ENCODE measurements at places on chromosomes 4 and X. TPM values are rescaled to one million over a fixed set of nuclear protein-coding genes. Genes with fewer than 3 reads are reported as not detected.

GRCh38 chrX:136354201-136354600 lies 53.4 kb downstream of the ADGRG4 start:
- no peak for DNase-seq

GRCh38 chr4:32454482-32454881 lies 1734.3 kb downstream of the PCDH7 start:
- no peak for DNase-seq

GRCh38 chrX:68832101-68832416 lies 3.2 kb downstream of the EFNB1 start:
- no peak for DNase-seq

- peak; percentile 73 for DNase-seq
Observed at GRCh38 chrX:21839334-21840192, at the start of gene MBTPS2. TSS of gene MBTPS2 (plus strand) at chrX:21839617. CDS start at chrX:21839735, 118 bp downstream.

DNA sequence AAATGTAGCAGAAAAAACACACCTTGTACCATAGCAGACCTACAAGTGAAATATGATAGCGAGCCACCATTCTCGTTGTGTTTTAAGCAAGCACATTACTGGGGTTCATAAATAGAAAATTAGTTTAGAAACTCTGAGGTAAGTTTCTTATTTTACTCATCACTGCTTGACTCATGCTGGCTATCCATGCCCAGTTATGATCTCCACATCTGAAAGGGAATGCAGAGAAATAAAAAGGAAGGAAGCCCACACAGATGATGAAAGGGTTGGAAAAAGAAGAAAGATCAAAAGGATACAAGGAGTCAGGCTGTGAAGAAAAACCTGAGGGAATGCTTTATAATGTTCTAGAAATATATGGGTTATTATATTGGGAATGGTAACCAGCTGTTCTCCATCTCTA lies 54.5 kb downstream of the CAMK2D start:
- DNase-seq = no peak

GRCh38 chr4:153645183-153645582 lies 38.9 kb upstream of the TLR2 start:
- DNase-seq = no peak

GRCh38 chrX:104113222-104113965 lies 1.1 kb downstream of the ZCCHC18 start:
- peak; percentile 12 for DNase-seq

DNA sequence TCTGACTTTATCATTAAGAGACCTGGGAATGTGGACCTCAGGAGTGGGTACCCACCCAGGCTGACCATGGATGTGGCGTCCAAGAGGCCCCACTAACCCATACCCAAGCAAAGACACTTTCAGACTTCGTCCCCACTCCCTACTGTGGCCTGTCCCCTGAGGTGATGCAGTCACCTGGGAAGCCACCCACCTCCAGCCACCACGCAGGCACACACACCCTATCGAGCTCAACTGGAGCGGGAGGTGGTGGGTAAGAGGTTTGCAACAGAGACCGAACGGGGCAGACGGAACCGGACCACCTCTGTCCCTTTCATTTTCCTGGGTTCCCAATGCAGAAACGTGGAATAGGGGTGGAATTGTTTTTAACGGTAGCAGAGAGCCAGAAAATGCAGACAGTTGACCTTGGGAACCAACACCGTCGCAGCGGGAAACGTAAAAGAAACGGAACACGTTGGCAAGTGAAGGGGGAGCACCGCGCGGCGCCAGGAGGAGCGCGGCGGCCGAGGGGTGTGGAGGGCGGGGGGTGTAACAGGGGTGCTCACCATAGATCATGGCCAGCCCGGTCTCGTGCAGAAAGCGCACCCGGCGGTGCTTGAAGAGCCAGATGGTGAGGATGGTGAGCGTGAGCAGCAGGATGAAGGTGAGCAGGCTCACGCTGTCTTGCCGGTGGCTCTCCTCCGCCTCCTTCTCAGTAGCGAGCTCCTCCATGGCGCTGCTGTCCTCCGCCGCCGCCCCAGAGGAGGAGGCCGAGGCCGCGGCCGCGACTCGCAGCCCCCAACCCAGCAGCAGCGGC lies 559 bp downstream of the SLC9A7 start:
- no peak for DNase-seq

DNA sequence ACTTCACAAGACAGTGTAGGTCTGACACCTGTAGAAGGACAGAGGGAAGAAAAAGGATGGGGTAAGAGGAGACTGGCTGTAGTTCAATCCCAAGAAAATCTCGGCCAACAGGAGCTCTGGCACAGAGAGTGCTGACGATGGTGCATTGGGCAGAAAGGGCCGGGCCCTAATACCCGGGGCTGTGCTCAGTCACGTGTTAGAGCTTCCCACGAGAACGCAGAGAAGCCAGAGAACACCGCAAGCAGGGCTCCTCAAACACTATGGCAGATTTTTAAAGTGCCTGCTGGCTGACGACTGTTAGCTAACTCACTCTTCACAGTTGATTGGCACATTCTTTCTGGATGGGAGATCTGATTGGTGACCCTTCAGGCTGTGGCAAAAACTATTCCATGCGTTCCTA lies 35.5 kb downstream of the EREG start:
- no peak for DNase-seq

DNA sequence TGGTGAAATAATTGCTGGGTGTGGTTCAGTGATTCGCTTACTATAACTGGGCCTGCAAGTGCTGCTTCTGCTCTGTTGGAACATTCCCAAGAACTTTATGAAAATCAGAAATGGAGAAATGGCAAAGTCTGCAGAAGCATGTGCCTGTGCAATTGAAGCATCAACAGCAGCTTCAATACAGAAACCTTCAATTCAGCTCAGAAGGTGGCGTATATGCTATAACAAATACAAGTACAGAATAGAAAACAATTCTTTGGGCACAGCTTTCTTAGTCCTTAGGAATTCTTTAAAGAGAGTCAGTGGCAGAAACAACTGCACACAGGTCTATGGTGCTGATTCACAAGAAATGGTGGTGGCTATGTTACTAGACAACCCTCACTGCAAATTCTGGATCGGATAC lies 18.0 kb upstream of the PDHA2 start:
- no peak for DNase-seq

GRCh38 chr4:78056265-78057129 lies 626 bp upstream of the FRAS1 start:
- DNase-seq = no peak

Gene PCDH19
- total RNA-seq = not detected

Gene TCP11X2
- not detected for total RNA-seq

Gene AIFM1
- 46.0 TPM for total RNA-seq

Gene NEXMIF
- total RNA-seq = 0.36 TPM

Gene SHISA3
- total RNA-seq = not detected
